ENCODE measurements at places on chromosomes 6 and 20. TPM values are rescaled to one million over a fixed set of nuclear protein-coding genes. Genes with fewer than 3 reads are reported as not detected.

DNA sequence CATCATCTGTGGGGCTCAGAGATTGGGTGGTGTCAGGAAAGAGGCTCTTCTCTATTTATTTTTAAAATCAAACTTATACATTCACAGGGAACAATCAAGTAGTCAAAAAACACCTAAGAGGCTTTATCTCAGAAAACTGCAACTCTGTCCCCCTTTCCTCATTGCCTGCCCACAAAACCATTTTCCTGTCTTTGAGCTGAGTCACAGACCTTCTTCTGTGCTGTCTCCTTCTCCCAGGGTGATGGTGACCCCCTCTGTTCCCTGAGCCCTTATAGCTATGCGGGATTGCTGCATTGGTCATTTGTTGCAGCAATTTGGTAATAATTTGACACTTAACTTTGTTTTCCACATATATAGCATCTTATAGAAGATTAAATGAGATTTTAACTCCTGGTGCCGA is 195.2 kb upstream of the PROKR2 start:
- DNase-seq: no peak
- no peak overlapping the region for H3K27ac ChIP-seq
- no peaks in the 10 kb centered on the region for H3K4me1 ChIP-seq
- H3K36me3 ChIP-seq: no peaks in the 10 kb centered on the region
- no peaks in the 10 kb centered on the region for H3K27me3 ChIP-seq

TNFRSF6B gene
- total RNA-seq: not detected

GRCh38 chr6:81214414-81215091 is 537.9 kb downstream of the TENT5A start:
- no peak overlapping the region for H3K4me3 ChIP-seq
- DNase-seq: no peak
- H3K4me1 ChIP-seq: no peaks in the 10 kb centered on the region
- peaks cover 3% of the 10 kb centered on the region for H3K36me3 ChIP-seq

SLPI gene
- not detected for total RNA-seq

DNA sequence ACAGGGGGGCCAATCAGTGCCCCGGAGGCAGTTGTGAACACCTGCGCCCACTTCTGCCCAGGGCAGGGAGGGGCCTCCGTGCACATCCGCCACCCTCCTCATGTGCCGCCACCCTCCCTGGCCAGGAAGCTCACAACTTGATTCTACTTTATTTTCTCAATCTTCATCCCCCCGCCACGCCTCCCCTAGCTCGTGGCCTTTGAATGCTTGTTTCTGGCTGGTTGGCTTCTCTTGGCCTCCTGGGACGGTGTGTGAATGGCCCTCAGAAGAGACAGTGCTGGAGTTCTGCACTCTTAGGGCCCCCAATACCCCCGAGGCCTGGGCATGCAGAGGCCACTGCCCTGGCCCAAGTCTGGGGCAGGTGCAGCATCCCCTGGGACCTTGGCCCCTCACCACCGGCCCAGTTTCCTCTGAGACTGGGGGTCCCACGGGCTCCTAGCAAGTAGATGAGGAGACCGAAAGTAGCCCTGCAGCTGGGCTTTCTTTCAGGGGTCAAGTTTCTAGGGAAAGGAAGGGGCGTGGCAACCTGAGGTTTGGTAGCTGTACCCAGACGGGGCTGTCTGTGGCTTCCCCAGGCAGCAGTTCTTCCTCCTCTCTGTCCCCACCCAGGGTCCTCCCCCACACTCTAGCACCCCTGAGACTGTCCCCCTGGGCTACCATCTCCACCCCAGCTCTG is 1.3 kb downstream of the RGS19 start:
- no peaks in the 10 kb centered on the region for H3K36me3 ChIP-seq
- H3K4me3 ChIP-seq: no peak overlapping the region
- H3K27me3 ChIP-seq: peaks cover 24% of the 10 kb centered on the region
- peaks cover 26% of the 10 kb centered on the region for H3K4me1 ChIP-seq

DNA sequence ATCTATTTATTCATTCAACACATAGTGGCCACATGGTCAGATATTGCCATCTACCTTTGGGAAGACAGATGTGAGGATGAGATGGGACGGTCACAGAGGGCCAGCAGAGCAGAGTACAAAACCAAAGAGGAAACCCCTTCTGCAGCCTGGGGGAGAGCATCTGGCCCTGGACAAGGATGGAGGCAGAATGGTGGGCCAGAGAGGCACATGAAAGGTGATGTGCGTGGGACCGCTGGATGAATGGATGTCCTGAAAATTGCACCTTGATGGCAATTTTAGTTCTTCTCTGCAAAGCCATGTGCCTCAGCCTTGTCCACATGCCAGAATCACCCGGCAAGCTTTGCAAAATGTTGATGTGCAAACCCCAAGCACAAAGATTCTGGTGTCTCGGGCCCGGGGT is 77.4 kb upstream of the CD93 start:
- no peaks in the 10 kb centered on the region for H3K27me3 ChIP-seq
- no peaks in the 10 kb centered on the region for H3K4me1 ChIP-seq
- H3K27ac ChIP-seq: no peak overlapping the region
- H3K4me3 ChIP-seq: no peak overlapping the region
- H3K36me3 ChIP-seq: no peaks in the 10 kb centered on the region

L3MBTL3 gene
- 32.0 TPM for total RNA-seq

TRIM10 gene
- not detected for total RNA-seq

ASF1A gene
- 40.1 TPM for total RNA-seq

ADGB gene
- total RNA-seq: not detected
